CD4-positive, alpha-beta T cell treated with Interferon gamma for 1 hour (primary cell): ENCODE measurements at places on chromosomes 12 and 14.
A peak's percentile ranks its signal among the peaks of the same experiment; 100 is the strongest.

DNA sequence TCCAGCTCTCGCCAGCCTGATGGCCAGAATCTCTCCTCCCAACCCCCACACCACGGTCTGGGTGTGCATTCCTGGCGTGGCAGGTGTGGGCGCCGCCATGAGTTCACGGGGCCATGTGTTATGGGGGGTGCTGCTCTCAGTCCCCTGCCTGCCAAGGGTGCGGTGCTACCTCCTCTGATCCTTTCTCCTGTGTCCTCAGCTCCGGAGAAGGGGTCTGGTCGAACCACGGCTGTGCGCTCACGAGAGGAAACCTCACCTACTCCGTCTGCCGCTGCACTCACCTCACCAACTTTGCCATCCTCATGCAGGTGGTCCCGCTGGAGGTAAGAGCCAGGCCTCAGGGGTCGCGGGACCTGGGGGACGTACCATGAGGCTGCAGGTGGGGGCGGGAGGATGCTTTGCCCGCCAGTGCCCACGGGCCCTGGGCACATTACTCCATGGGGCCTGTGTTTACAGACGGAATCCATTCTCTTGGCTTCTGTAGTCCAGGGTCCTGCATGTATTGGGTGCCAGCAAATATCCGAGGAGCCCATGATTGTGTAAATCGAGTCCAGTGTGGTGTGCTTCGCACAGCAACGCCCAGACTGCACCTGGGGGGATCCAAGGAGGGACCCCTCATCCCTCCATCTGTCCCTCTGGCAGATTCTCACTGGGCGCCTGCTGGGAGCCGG is 130.8 kb downstream of the ADGRD1 start:
- DNase-seq: no peak

DNA sequence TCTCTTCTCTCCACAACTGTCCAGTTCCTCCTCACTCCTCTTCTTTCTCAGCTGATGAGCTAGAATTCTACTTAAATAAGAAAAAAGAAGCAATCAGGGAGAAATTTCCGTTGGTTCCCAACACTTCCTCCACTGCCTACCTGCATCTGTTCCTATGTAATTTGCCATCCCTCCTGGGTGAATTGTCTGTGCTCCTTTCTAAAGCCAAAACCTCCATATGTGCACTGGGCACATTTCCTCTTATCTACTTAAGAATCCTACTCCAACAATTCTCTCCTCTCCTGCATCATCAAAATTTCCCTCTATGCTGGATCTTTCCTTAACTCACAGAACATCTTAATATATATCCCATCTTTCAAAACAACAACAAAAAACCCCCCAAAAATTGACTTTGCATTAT is 35.2 kb downstream of the GPR65 start:
- DNase-seq: no peak

DNA sequence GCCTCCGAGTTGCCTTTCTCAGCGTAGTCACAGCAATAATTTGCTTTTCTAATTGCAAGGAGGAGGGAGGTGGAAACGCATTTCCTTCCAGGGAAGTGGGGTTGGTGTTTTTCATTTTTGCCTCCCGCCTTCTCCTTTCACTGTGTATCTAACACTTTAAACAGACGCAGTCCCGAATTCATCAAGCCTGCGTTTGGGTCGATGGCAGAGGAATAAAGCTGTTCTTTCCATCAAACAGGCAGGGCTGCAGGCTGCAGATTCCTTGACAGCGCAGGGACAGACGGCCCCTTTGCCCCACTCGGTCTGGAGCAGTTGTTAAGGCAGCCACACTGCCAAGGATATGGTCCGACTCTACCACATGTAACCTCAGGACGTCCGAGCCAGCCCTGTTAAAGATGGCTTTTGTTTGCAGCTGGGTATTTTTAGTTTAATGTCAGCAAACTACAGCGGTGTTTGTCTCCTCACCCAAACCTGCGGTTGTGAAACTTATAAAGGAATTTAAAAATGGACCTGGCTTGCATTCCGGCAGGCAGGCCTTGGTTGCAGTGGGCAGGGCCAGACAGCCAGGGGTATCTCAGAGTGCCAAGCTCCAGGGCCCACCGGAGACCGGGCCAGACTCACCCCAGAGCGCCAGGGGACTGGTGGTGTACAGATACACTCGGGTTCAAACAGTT is 2.1 kb downstream of the CHST11 start:
- DNase-seq: peak; percentile 16

DNA sequence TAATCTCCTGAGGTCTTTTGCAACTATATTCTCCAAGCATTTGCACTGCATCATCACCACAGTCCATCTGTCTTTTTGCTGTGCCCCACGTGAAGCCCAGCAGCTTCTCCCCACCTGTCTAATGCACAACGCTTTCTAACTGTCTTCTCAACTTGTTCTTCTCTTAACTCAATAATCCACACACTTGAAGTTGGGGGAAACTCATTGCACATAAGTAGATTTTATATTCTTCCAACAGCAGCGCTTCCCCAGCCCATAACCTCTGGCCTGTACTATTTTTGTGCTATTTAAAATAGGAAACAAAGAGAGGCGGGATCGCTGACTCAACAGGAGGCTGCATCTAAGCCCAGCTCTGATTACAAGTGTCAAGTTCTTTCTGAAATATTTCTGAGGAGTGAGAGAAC is 226.7 kb downstream of the GXYLT1 start:
- DNase-seq: no peak

- no peak for DNase-seq
These were observed 15.4 kb downstream of the ISCA2 start for GRCh38 chr14:74508844-74509428.

DNA sequence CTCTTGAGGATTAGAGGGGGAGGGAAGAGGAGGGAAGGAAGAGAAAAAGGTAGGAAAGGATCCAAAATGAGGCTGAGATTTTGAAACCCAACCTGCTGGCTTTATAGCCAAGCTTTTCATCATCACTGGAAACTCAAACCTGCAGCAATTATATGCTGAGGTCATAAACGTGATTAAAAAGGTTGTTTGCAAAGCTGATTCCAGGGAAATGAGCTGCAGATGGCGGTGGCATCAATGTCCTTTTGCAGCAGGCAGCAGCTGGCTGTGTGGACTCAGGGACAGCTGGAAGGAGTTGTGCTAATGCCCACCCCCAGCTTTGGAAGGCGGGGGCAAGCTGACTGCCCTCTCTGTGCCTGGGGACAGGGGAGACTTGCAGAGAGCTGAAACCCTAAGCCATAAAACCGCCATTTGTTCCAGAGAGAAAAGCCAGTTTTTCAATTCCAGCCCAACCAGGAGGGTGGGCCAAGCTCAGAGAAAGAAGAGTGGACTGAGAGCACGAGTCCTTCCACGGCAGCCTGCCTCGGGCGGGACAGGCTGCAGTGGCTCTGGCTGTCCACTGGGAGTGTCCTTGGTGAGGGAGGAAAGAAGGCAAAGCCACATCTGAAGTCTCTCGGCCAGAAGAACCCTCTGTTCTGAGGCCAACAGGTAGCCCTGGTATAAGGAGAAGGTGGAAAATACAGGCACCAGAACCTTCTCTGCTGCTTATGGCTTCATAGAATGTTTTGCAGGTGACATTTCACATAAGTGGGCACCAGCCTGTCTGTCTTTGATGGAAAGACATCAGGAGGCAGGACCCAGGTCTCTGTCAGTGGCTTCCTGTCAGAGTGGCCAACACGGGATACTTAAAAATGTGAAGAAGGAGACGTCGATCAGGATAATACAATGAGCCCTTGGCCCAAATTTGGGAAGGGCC is 90.7 kb downstream of the SINHCAF start:
- no peak for DNase-seq

- no peak for DNase-seq
These were observed 4.1 kb downstream of the TSPAN11 start for GRCh38 chr12:30930641-30931040.

GRCh38 chr12:121799842-121800693 is 3.7 kb upstream of the SETD1B start:
- peak; percentile 78 for DNase-seq

DNA sequence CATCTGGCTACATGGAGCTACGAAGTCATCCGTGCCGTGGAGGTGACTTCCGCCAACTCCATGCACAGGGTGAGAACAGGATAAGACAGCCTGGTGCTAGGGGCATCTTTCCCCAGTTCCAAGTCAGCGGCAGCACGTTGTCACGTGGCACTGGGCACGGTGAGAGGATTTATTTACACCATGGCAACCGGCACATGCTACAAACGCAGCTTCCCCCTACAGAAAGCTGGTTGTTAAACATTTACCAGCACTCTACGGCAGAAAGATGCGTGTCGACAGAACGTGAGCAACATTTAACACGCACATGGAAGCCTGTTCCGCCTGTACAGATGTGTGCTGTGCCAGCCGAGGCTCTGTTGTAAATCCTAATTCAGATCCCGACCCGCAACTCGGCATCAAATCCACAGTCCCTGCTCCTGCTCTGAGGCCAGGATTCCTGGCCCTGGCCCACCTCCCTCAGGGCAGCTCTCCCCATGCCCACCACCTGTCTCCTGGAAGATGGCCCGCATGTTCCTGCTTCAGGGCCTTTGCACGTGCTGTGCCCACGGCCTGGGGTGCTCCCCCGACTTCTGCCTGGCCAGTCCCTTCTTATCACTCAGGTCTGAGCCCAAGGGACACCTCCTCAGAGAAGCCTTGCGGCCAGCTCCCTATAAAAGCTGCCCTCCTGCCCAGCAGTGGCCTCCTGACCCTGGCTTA is 114.1 kb downstream of the RFLNA start:
- no peak for DNase-seq

DNA sequence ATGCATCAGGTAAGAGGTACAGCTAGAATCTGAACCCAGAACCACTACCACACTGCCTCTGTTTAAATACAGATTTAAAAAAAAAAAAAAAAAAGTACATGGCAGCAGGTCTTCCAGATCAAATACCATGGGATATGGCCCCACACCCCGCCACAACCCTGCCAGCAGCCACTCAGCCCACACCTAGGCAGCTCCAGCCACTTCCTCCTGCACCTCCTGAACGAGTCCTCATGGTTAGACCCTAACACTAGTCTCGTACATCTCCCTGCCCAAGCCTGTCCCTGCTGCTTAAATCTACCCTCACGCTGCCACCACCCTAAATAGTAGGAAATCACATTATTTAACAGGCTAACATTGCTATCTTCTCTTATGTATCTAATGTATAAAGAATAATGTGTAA is 12.6 kb downstream of the SETD3 start:
- no peak for DNase-seq

DNA sequence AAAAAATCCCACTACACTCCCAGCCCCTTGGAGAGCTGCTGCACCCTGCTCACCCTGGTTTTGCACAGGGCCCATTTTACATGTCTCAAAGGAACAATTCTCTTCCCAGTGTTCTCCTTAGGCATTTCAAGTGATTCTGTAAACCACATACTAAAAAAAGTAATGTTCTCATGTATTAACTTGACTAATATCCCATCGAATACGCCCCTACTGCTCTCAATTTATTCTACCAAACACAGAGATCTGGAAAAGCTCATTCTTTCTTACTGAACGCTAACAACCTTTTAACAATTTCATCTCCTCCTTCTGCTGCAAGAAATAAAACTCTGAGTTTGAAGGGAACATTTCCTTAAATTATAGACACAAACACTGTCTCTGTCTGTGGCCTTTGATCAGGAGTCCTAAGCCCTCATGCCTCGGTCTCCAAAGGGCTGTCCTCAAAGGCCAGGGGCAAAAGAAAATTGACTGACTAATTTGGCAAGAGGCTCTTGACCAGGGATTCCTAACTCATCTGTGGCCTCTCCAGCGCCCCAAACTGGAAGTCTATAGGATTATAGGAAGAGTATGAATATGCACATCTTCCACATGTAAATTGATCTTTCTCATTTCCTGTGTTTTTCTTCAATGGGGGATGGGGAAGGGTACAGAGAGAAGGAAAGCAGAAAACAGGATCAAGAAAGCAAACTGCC is 17.1 kb upstream of the TSPAN11 start:
- no peak for DNase-seq

DNA sequence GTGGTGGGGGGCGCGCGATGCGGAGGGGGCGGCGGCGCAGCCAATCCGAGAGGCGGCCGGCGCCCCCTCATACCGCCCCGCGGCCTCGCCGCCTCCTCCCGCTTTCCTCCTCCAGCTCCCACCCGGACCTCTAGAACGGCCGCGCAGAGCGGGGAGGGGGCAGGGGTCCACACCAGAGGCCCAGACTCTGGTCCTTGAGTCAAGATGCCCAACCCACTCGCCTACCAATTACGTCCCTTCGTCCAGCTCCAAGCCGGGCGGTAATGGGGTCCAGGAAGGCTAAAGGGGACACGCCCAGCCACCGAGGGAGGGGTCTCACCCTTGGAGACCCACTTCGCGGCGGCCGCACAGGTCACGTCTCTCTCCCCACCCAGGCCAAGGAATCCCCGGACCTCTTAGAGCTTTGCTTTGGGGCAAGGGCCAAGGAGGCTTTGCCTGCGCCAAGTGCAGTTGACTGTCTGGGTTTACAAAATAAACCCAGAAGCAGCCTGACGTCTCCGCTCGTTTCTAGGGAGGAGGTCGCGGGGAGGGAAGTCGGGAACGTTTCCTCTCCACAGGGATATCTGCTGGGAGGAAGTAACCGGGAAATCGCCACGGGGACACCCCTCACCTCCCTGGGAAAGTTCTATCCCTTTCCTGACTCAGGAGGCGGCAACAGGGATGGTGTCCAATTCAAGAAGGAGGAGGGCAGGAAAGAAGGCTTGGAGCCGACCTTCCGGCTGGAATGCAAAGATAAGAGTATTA is 394 bp upstream of the AMIGO2 start:
- DNase-seq: peak; percentile 10

DNA sequence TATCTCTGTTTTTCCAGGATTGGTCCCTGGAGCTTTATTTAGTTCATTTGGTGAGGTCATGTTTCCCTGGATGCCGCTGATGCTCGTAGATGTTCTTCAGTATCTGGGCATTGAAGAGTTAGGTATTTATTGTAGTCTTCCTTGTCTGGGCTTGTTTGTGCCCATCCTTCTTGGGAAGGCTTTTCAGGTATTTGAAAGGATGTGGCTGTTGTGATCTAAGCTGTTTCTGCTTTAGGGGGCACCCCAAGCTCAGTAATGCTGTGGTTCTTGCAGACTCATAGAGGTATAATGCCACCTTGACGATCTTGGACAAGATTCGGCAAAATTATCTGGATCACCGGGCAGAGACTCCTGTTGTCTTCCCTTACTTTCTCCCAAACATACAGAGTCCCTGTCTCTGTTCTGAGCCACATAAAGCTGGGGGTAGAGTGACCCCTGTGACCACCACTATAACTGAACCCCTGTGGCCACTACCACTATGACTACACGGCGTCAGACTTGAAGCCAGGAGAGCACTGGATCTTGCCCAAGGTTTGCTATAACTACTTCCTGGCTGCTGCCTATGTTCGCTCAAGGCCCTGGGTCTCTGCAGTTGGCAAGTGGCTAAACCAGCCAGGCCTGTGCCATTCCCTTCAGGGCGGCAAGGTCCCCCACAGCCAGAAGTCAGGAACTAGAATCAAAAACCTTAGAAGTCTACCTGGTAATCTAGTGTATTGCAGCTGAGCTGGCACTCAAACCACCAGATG is 40.9 kb downstream of the FGD4 start:
- DNase-seq: no peak

DNA sequence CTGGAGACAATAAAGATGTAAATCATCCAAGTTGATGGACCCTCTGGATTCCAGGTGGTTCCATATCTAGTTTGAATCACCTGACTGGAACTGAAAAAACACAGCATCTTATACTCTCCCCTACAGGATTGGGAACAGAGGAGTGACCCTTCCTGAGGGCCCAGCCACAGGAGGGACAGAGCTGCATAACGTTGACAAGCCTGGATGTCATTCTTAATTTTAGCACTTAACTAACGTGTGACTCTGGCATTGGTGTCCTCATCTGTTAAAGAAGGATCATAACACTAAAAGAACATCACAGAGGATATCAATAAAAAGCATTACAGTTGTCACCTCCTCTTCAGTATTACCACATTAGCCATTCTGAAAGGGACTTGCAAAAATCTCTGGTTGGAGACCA is 47.7 kb downstream of the STON2 start:
- no peak for DNase-seq
